ENCODE measurements at places on chromosomes 16 and 17. TPM values are rescaled to one million over a fixed set of nuclear protein-coding genes. Genes with fewer than 3 reads are reported as not detected.

Gene KRTAP2-2
- total RNA-seq = not detected

Gene KIF19
- total RNA-seq = 1.4 TPM

GRCh38 chr17:33593991-33594390, 300.9 kb upstream of the ASIC2 start:
- DNase-seq = no peak

DNA sequence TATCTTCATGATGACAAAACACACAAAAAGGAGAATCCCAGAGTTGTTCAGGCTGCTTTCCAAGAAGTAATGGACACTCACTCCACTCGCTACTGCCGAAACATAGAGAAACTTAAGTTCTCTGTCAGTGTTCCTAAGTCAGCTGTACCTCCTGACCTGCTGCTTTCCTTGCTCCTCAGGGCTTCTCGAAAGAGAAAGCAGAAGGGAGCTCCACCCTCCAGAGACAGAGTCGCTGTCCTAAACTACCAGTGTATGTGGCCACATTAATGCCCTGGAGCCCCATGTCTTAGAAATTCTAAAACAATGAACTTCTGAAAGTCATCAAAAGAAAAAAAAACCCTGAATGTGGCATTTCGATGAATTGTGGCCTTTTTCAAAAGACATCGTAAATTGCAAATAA, 390.8 kb upstream of the MON1B start:
- DNase-seq = no peak

Gene VASN
- 89.3 TPM for total RNA-seq

Gene DNAI2
- total RNA-seq = not detected

DNA sequence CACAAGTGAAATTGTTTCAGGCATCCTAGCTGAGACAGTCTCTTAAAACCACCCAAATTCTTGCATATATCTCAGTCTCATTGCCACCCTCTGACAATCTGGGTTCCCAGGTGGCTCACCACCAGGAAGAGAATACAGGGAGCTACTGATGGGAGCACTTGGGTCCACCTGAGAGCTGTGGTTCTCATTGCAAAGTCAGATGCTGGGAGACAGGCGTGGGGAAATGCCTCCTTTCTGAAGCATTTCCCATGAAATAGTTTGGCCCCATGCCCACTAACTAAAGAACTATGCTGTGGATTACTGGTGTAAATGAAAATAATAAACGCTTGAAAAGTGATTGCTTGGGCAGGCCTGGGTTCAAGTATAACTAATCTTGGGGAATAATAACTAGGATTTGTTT, 70.3 kb downstream of the CMC2 start:
- no peak for DNase-seq

Data from posterior vena cava (tissue), 2 donors.